ENCODE measurements at places on chromosomes 1 and 21.

DNA sequence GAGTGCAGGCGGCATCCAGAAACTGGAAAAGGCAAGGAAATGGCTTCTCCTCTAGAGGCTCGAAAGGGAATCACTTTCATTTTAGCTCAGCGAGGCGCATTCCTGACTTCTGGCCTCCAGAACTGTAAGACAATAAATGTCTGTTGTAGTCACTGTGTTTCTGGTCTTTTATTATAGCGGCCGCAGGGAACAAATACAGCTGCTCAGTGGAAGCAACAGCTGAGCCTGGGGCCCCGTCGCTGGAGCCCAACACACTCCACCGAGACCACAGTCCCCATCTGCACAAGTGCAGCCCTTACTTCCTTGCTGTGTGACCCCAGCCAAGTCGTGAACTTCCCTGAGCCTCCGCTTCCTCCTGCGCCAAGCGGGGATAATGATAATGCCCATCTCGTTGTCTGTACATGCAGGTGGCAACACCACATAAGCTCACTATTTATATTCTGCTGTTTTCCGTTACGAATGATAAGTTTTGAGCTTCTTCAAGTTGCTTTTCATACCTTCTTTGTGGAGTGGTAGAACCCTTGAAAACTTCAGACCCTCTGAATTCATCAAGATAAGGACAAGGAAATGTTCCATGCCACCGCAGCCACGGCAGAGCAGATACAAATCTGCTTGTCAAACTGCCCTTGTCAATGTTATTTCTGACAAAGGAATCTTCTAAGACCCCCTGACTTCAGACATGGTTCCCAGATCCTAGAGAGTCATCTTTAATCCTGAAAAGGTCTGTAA is 3.2 kb upstream of the LAPTM5 start:
- DNase-seq, result no peak

GRCh38 chr1:205354259-205355074 is 2.3 kb downstream of the KLHDC8A start:
- no peak for DNase-seq

- DNase-seq, result no peak
These were observed 2.8 kb upstream of the PHLDA3 start for GRCh38 chr1:201471772-201472171.

GRCh38 chr1:188719735-188720134 is 1757.9 kb downstream of the BRINP3 start:
- DNase-seq, result no peak

DNA sequence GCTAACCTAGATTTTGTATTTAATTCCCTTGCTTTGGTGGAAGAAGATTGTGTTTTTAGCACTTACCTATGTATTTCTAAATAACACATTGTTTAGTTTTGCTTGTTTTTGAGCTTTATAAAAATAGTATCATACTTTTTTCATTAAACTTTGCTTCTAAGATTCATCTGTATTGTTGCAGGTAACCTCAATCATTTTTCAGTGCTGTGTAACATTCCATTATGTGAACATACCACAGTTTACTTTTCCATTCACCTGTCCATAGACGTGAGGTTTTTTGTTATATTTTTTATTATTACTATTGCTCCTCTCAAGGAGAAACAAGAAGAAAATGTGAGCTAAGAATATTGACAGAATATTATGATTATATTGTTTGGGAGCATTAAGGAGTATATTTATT is 15.2 kb upstream of the PLEKHO1 start:
- DNase-seq, result no peak

- no peak for DNase-seq
These were observed 239.8 kb upstream of the RAB4A start for GRCh38 chr1:229031061-229031460.

GRCh38 chr1:92762355-92762754 is 22.6 kb downstream of the EVI5 start:
- no peak for DNase-seq
